ENCODE measurements at places on chromosomes 7 and 10.
A peak's percentile ranks its signal among the peaks of the same experiment; 100 is the strongest.

GRCh38 chr7:28818996-28819395 is 139.1 kb downstream of the TRIL start:
- no peak for DNase-seq

DNA sequence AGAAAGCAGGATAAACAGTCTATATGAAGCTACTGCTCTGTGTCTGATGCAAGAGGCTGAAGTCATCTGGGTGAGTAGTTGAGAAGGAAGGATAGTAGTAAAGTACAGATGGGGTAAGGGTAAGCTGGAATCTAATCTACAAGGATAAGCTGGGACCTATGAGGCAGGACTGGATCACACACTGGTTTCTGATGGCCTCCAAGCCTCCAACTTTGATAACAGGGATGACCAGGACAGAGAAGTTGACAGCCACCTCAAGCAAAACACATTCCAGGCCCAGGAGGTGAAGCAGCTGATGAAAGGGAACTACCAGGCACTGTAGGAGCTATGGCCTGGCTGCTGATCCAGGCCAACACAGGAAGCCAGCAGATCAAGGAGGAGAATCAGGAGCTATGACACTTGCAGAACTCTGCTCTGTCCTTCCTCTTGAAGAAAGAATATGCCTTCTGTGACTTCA is 278.1 kb upstream of the TMEM229A start:
- DNase-seq, result no peak

DNA sequence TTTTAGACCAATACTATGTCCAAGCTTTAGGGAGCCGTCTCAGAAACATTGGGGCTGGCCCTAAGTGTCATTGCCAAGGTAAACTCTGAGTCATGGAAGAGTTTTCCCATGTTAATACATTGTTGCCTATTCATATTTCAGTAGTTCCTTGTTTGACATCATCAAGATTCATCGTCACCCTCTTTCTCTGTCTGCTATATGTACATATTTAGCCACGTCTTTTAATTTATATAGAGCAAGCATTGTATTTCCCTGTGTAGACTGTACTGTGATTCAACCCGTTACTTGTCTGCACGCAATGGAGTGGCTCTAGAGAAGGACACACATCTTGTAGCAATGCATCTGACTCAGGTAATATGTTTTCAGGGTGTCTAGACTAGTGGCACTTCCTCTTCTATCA is 217.9 kb upstream of the TPK1 start:
- no peak for DNase-seq

- no peak for DNase-seq
Observed at GRCh38 chr10:108849688-108850087, 1073.6 kb downstream of the XPNPEP1 start.

DNA sequence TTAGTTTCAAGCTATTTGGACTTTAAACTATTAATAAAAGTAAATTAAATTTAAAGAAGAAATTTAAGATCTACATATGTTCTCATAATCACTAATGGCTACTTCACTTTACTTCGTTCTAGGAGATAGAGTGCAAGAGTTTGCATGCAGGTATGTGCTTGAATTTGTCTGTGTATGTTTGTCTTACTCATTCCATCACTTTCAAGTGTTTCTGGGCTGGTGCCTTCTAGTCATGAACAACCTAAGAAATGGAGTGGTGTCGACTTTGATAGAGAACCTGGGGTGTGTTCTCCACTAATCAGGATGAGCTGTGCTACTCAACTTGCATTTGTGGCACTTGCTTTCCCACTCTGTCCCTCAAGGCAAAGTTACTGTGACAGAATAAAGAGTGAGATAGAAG is 169.9 kb downstream of the KCND2 start:
- no peak for DNase-seq

GRCh38 chr7:142961595-142961972 is 579 bp downstream of the KEL start:
- DNase-seq, result no peak

DNA sequence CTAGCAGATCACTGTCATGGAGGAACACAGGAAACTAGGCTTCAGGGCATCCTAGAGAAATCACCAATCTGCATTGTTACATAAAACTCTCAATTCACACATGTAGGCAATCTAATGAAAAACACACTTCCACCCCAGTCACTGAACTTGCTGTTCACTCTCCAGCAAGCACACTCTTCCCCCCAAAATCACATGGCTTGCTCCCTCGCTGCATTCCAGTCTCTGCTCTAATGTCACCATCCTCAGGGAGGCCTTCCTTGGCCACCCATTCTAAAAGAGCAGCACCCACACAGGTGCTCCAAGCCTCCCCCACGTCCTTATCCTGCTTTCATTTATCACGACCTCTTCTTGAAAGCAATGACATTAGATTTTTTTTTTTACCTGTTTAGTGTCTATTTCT is 19.6 kb downstream of the CUL2 start:
- no peak for DNase-seq

DNA sequence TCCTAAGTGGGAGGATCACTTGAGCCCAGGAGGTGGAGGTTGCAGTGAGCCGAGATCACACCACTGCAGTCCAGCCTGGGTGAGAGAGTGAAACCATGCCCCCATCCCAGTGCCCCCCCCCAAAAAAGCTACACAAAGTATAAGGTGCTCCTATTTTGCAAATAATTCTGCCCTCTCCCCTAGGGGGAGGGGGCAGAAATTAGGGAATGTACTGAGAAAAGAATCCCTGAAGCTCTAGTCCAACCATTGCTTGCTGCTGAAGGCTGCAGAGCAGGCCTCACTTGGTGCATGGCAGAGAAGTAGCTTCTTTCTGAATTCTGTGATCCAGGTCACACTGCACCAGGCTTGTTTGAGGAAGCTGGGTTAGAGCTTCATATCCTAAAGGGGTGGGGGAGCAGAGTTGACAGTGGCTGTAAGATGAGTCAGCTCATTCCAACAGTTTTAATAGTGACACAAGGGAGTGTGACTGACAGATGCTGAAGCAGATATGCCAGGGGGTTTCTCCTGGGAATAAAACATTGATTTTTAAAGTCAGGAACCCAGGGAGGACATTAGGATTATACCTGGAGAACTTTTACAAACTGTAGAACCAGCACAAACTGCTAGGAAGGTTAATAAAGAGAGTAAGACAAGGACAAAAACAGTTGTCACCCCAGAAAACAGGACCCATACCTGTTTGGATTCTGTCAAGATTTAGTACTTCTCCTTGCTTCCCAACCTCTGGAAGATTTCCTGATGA is 32.8 kb upstream of the STRIP2 start:
- DNase-seq, result no peak

GRCh38 chr7:101575168-101575567 is 53.9 kb downstream of the MYL10 start:
- DNase-seq, result no peak

GRCh38 chr10:114577133-114577532 is 80.9 kb downstream of the ABLIM1 start:
- DNase-seq, result no peak

DNA sequence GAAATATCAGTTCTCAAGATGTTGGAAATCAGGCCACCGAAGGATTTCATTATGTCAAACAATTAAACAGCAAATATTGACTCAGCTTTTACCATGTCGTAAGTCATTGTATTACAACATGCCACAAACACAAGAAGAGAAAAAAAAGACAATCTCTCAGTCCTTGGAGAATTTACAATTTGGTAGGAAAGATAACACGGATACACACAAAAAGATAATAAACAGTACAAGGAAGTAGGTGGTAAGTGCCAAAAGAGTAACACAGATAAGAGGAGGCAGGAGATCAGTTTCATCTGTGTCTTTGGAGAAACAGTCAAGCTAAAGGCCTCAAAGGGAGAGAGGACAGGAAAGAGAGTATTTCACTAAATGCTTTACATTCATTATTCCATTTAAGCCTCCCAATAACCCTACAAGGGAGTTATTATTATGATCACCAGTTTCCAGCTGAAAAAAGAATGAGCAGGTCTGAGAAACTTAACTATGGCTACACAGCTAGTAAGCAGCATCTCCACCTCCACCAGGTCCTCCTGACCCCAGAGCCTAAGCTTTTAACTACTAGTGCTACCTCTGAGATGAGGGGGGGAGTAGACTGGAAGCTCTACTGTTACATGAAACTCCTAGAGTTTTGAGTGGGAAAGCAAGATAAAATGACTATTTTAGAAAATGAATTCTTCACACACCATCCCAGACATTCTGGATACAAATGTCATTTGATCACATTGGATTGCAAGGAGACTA is 13.9 kb upstream of the DNAJC1 start:
- peak; percentile 45 for DNase-seq

DNA sequence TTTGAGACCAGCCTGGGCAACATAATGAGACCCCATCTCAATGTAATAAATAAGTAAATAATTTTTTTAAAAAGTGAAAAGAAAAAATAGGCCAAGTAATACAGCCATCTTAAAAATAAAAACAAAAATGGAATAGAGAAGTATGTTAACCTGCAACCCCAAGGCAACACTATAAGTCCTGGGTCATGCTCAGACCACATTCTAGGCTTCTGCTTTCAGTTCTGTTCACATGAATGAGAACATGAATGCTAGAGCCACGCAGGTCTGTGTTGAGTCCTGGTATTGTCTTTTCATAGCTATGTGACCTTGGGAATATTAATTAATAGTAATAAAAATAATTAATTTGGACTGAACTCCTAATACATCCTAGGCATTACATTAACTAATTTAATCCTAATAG is 284.0 kb downstream of the AUTS2 start:
- DNase-seq, result no peak

DNA sequence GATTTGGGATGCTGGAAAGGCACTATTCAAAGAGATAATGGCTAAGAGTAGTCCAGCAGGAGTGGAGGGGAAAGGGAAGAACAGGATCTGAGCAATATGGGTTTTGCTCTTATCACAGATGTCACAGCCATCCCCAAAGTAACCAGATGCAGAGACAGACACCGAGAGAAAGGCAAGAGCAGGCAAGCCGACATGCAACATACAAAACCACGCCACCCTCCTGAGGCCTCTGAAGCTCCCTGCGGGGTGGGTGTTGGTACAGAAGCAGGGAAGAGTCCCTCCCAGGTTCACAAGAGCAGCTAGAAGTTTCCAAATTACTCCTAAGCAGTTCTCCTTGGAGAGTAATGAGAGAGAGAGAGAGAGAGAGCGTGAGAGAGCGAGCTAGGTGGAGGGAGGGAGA is 10.8 kb upstream of the C10orf53 start:
- DNase-seq, result no peak

- DNase-seq, result no peak
Observed at GRCh38 chr7:32179567-32179966, 109.4 kb upstream of the PDE1C start.
